Omental fat pad (tissue), 4 donors: ENCODE measurements at places on chromosomes 16 and 17. TPM values are rescaled to one million over a fixed set of nuclear protein-coding genes. Genes with fewer than 3 reads are reported as not detected.

- DNase-seq = no peak
These were observed 236.3 kb downstream of the KCNJ2 start for GRCh38 chr17:70405492-70406220.

GRCh38 chr16:10846213-10846998, 27.8 kb upstream of the TVP23A start:
- no peak for DNase-seq

DNA sequence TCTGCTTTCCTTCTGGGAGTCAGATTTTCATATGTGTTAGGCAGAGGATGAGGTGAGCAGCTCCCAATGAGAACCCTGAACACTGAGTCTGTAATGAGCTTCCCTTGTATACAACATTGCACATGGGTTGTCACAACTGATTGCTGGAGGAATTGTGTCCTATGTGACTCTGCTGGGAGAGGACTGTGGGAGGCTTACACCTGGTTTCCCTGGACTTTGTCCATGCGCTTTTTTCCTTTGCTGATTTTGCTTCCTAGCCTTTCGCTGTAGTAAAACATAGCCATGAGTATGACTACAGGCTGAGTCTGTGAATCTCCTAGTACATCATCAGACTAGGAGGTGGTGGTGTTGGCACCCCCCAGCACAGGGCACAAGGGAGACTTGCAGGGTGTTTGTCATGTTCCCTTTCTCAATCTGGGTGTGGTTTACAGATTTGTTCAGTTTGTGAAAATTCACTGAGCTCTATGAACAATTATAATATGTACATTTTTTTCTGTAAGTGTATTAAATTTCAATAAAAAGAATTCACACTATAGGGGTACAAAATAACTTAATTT, 1.7 kb upstream of the PLK1 start:
- no peak for DNase-seq

DNA sequence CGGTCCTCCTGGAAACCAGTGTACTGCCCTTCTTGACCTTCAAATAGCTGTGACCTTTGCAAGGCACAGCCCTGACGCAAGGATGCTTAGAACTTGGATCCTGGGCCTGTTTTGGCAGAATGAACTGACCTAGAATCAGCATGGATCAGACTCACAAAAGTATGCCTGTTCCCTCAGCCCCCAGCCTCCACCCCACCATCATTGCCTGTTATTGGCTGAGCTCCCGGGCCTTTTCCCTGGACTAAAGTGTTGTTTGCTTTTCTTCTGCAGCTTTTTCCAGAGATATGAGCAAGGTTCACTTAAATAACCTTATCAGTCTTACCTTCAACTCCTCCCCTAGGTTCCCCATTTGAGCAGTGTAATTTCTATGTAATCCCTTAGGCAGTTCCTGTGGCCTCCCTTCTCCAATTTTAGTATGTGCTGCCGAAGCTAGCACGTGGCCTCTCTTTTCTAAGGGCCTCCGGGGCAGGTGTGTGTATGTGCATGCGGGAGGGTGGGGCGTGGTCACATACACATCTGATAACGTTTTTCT, 347.4 kb downstream of the MAF start:
- no peak for DNase-seq

GRCh38 chr17:7767405-7768021, 50.0 kb downstream of the DNAH2 start:
- no peak for DNase-seq

Gene TOP2A
- 1.4 TPM for total RNA-seq

Gene C16orf92
- total RNA-seq = not detected

Gene TEKT1
- total RNA-seq = not detected

- DNase-seq = no peak
These were observed 43.8 kb upstream of the DHX40 start for GRCh38 chr17:59521465-59522126.

Gene CDYL2
- total RNA-seq = 6.3 TPM

GRCh38 chr17:28221751-28222414, 97.1 kb upstream of the TMEM97 start:
- DNase-seq = no peak

DNA sequence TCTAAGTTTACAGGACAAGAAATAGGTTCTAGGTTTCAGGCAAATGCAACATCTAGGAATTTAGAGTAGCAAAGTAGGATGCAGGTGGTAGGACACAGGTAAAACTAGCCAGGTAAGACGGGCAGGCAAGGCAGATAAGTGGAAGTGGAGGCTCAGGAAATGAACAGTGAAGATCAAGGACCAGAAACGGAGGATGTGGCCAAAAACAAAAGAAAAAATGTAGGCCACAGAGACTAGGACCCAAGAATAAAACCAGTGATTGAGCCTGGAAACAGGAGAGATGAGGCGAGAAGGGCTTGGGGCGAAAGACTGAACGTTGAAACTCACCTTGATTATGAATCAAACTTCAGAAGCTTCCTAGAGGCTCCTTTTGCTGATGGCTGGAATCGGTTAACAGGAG, 24.0 kb downstream of the CPSF4L start:
- DNase-seq = no peak

Gene TNFRSF17
- not detected for total RNA-seq

DNA sequence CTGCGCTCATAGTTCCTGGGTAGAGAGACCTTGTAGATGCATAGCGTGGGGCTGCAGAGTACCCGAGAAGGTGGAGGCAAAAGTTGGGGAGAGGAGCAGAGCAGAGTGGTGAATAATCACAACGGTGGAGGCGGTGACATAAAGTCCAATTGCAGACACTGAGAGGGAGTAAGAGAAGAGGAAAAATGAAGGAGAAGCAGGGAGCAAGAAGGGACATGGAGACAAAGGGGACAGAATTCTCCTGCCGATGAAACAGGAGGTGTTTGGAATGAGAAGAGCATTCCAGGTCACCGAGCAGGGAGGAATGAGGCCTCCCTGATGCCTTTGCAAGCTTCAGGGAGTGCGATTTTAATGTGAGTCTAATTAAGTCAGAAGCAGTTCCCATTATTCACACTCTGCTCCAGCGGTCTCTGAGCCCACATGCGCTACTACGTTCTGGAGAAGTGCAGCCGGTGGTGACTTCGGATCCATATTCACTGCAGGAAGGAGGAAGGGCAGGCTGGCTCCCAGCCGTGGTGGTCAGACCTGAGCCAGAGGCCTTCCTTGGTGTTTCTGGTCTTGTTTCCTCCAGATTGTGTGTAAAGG, 108.0 kb upstream of the DNAH9 start:
- no peak for DNase-seq

Gene EMP2
- 59.7 TPM for total RNA-seq

DNA sequence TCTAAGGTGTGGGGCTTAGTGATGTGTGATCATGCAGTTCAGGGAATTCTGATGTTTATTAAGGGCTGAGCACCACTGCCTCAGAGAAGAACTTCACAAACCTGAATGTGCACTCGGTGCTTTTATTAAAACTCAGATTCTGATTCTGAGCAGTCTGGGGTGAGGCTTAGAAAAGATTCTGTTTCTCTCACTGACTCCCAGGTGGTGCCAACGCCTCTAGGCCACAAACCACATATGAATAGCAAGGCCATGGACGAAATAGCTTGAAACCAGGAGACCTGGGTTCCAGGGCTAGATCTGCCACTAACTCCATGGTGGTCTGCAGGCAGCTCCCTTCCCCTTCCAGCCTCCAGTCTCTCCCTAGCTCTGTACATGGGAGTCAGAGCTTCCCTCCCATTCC, 169.1 kb downstream of the HS3ST3B1 start:
- DNase-seq = no peak

DNA sequence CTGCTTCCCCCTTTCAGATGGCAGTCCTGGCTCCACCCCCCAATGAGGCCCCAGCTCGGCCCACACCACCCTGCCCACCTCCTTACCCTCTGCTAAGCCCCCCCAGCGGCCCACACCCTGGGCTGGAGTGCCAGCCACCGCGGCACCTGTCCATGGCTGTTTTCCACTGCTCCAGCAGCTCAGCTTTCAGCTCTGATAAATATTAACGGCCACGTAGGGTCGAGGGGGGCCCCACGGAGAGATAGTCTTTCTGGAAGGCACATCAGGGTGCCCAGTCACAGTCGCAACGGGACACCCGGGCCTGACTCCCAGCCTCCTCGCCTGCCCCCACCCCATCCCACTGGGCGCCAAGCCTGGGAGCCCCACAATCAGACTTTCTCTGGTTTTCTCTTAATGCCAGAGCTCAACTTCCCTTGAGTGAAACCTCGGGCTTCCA, 46.5 kb upstream of the CIBAR2 start:
- no peak for DNase-seq

Gene TLCD3A
- 5.2 TPM for total RNA-seq

Gene OR1A1
- total RNA-seq = not detected

Gene CSNK2A2
- 37.3 TPM for total RNA-seq

GRCh38 chr16:88338896-88339295, 43.9 kb upstream of the ZNF469 start:
- no peak for DNase-seq

Gene GP2
- total RNA-seq = 1.4 TPM

- no peak for DNase-seq
These were observed 44.3 kb downstream of the XYLT1 start for GRCh38 chr16:17426451-17426850.

Gene ALOX12
- total RNA-seq = not detected

Gene FOXN1
- not detected for total RNA-seq

Gene ASIC2
- total RNA-seq = not detected

GRCh38 chr17:21301593-21302550, 17.4 kb downstream of the MAP2K3 start:
- no peak for DNase-seq

Gene TEX14
- 0.19 TPM for total RNA-seq

Gene NUDT16L1
- 24.8 TPM for total RNA-seq

DNA sequence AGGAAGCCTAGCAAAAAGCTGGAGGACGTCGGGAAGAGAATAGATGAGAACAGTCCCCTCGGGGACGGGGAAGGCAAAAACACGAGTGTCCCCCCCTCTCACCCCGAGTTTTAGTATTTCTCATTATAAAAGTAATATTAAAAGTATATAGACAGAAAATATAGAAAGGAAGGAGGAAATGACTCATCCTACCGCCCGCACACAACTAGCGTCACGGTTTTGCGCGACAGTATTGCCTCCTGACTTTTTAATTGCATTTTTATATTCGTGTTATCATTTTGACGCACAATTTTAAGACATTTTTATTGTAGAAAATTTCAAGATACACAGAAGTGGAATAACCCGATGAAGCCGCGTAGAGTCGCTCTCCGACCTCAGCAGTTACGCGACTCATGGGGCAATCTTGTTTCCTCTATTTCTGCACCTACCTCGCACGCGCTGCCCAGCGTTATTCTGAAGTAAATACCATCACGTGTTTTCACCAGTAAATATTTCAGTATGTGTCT, 652 bp upstream of the SLC25A19 start:
- peak; percentile 36 for DNase-seq
